Stromal cell of bone marrow (primary cell): ENCODE measurements at places on chromosomes 6 and 20.

DNA sequence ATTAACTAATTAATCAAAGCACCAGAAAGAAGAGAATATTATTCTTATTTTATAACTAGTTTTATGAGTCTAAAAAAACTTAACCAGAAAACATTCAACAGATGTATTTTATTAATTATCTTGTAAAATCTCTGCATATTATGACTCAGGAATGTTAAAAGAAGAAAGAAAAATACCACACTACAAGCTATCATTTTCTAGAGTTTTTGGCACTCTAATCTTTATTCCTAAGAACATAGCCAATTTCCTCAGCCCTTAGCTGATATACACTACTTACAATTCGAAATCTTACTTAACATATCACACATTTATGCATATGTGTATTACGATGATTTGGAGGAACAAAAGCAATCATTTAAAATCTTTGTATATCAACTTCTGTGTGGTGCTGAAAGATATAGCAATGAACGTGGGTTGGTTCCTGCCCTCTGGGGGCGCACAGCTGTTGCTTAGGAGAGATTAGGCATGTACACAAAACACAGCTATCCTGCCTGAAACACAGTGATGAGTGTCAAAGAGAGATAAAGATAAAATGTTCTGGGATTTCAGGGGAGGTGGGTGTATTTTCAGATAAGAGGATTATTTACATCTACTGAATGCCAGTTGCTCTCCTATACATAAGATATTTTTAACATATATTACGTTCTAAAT is 404.5 kb downstream of the SYNE1 start:
- peak; percentile 16 for DNase-seq

DNA sequence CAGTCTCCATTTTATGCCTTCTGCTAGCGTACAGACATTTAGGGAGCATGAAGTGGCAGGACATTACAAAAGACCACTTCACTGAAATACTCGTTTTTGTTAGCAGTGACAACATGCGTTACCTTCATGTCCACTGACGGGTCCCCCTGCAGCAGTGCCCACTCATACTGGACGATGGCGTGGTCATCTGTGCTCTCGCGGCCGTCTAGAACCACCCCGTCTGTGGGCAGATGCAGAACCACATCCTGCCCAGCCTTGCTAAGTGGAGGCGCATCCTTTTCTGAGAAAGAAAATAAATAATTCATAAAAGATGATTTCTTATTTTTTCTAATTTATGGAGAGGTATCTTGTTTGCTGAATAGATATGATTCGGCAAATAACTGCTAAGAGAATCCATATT is 11.3 kb downstream of the LRP11 start:
- no peak for DNase-seq

DNA sequence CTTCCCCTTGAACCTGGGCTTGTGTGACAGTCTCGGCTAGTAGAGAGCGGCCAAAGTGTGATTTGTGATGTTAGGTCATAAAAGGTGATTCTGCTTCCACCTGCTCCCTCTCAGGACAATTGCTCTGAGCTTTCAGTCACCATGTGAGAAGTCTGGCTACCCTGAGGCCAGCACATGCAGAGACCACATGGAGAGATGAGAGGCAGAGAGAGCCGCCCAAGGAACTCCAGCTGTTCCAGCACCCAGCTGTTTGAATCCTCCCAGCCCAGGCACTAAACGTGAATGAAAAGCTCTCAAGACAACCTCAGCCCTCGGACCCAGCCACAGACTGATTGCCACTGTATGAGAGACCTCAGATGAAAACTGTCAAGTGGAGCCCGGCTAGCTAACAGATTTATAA is 143.4 kb upstream of the EEF1E1 start:
- DNase-seq: no peak

DNA sequence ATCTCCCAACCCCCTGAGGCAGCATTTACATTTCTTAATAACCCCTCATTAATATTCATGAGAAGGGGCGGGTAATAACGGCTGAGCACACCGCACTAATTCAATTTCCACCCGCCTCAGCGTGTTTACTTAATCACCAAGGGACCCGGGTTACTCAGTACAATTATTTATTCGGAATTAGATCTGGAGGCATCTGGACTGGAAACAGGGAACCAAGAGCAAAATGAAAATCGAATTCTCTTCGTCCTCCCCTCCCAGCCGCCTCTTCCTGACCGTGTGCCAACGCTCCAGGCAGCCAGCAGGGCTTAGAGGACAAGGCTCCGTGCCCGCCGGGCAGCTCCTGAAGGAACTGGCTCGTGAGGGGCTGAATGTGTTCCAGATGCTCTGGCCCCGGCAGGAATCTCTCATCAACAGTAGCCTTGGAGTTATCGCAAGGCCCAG is 23.5 kb upstream of the CTNNBL1 start:
- no peak for DNase-seq

- DNase-seq: no peak
Observed at GRCh38 chr6:97572943-97573342, 289.9 kb upstream of the MMS22L start.

DNA sequence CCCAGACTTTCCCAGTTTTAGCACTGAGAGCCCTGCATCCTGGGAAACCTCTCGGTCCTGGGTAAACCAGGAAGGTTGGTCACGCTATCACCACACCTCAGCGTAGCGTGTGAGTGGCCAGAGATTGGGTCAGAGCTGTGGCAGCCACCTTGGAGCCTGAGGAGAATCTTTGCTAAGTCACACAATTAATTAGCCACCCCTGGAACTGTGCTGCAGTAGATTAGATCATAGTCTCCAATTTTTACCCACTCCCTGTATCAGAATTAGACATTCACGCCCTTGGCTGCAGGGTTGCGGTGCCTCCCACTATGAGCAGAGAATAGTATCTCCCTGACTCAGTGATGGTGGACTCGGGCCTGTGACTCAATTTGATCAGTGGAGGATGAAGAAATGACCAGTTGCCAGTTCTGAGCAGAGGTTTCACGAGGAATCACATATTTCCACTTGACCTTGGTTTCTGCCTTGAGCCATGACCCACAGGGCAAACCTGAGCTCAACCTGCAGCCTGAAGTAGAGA is 6.0 kb upstream of the PTGIS start:
- peak; percentile 65 for DNase-seq

GRCh38 chr6:9789201-9789600 is 625.7 kb downstream of the TFAP2A start:
- DNase-seq: no peak

- no peak for DNase-seq
Observed at GRCh38 chr6:131225959-131226358, 90.7 kb downstream of the AKAP7 start.

- no peak for DNase-seq
Observed at GRCh38 chr6:3825331-3825831, 23.8 kb upstream of the FAM50B start.

DNA sequence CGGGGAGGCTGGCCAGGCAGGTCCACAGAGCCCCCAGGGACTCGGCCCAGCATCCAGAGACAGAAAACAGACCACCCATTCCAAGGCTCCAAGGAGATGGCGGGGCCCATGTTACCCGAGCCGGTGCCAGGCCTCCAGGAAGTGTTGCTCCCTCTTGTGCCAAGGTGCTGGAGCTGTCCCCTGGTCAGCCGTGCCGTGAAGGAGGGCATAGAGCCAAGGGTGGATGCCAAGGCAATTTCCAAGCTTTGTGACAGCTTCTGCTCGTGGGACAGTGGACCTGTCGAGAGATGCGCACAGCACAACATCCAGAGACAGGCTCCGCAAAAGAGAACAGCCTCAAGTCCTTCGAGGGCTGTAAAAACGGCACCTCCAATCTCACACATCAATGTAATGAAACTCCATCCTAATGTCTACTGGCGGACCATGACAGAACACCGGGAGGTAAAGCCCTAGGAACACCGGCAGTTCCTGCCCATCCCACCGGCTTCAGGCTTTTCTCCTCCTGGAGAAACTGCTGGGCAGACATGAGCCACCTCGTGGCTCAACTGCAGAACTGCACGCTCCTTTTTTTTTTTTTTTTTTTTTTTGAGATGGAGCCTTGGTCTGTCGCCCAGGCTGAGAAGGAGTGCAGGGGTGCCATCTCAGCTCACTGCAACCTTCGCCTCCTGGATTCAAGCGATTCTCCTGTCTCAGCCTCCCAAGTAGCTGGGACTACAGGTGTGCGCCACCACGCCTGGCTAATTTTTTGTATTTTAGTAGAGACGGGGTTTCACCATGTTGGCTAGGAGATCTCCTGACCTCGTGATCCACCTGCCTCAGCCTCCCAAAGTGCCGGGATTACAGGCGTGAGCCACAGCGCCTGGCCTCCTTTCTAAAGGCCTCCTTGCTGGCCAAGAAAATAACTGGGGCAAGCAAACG is 30.9 kb upstream of the AVP start:
- peak; percentile 21 for DNase-seq

GRCh38 chr6:20197251-20197650 is 15.0 kb downstream of the MBOAT1 start:
- DNase-seq: no peak

DNA sequence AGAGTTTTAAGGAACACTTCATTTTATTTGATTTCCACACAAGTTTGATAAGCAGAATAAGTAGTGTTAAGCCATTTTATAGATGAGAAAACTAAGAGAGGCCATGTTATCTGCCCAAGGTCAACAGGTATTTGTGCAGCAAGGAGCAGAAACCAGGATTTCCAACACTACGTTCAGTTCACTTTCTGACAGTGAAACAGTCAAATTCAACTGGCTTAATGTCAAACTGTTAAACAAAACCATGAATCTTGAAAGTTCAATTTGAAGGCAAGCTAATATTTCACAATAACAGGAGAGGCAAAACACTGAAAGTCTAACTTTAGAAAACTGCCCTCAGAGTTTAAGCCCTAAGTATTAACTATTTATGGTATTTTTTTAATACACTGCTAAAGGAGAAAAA is 32.6 kb downstream of the DTNBP1 start:
- DNase-seq: no peak

DNA sequence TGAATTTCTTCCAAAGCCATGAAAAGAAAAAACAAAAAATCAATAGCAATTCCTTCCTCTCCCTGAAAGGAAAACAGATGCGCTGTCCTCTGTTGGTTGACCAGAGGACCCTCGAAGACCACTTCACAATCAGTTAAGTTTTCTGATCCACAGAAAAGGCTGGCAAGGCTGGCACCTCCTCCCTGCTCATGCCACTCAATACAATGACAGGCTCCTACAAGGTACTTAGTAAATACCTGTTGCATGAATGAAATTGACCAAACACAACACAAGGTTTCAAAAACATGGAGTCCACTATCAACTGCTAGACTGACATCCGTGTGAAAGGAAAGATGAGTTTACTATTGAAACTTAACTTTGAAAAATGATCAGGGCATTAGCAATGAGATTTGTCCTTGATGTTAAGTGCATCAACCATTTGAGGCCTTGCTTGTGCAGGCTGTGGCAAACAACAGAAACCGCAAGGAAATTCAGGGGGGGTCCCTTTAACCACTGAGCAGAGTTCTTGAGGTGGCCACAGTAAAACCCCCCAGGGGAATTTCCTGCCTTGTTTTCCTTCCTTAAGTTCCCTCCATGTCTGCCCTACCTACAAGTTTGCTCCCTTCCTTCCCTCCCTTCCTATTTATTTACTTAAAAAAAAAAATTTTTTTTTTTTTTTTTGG is 27.9 kb upstream of the RTF2 start:
- no peak for DNase-seq

DNA sequence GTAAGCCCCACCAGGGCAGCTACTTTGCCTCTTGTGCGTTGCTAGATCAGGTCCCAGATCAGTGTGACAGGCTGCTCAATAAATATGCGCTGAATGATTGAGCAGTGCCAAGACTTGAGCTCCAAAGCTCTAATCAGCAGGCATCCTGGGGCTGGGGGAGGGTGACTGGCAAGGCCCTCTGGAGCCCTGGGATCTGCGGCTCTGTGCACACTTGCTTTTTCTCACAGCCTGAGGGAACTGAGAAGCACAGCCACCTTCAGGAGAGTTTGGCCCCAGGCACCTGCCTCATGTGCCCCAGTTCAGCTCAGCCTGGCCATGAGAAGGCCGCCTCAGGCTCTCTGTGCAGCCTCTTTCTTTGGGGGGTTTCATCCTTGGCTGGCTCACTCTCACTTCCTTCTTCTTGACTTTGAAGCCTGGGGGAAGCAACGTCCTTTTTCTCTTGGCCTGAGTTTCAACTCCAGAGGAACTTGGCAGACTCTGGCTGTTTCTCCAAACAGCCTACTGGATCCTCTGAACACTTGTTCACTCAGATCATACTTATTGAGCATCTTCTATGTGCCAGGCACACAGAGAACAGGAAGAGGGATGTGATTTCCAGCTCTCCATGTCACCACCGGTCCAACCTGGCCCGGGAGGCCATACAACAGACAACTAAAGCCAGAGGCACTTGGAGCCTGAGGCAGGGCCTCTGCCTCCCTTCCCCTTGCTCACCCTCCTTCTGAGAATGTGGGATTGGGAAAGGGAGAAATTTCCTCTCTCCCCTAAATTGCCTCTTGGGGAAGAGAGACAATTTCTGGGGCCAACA is 114.0 kb downstream of the VEGFA start:
- no peak for DNase-seq

- no peak for DNase-seq
Observed at GRCh38 chr6:134376785-134377184, 58.9 kb upstream of the SGK1 start.

GRCh38 chr6:63349401-63349800 is 29.6 kb upstream of the LGSN start:
- no peak for DNase-seq

- DNase-seq: no peak
Observed at GRCh38 chr6:31718265-31718664, 3.1 kb downstream of the LY6G6D start.

GRCh38 chr20:10609276-10609675 is 64.5 kb downstream of the JAG1 start:
- DNase-seq: peak; percentile 90

DNA sequence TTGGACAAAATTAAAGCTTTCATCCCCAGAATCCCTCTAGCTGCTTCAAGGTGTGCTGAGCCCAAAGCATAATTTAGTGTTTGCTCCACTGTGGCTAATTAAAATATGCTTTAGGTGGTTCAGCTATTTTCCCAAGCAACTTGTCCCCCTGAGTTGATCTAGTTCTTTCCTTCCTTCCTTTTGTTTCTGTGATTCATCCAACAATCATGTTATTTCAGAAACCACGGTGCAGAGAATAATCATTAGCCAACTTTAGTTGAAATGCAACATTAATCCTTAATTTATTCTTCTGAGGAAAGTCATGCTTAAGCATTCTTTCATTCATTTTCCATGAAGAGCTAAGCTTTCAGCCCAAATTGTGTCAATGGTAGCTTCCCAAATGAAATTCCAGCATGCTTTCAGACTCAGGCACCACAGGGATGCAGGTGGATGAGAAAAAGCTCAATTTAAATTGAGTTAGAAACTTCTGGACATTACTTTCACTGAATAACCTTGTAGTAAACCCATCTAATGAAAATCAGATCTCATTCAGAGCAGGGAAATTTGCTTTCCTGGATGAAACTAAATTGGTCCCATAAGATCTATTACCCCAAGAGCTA is 209.0 kb upstream of the NT5E start:
- no peak for DNase-seq

DNA sequence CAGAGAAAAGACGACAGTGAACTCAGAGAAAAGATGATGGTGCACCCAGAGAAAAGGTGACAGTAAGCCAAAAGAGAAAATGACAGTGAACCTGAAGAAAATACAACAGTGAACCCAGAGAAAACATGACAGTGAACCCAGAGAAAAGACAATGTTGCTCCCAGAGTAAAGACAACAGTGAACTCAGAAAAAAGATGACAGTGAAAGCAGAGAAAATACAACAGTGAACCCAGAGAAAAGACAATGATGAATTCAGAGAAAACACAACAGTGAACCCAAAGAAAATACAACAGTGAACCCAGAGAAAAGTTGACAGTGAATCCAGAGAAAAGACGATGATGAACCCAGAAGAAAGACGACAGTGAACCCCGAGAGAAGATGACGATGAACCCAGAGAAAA is 140.5 kb upstream of the MAP3K4 start:
- no peak for DNase-seq

GRCh38 chr20:49594143-49594930 is 26.4 kb upstream of the PTGIS start:
- peak; percentile 98 for DNase-seq

GRCh38 chr20:36304786-36305495 is 1.2 kb upstream of the DLGAP4 start:
- no peak for DNase-seq
